ENCODE measurements at places on chromosomes 1 and 21.

DNA sequence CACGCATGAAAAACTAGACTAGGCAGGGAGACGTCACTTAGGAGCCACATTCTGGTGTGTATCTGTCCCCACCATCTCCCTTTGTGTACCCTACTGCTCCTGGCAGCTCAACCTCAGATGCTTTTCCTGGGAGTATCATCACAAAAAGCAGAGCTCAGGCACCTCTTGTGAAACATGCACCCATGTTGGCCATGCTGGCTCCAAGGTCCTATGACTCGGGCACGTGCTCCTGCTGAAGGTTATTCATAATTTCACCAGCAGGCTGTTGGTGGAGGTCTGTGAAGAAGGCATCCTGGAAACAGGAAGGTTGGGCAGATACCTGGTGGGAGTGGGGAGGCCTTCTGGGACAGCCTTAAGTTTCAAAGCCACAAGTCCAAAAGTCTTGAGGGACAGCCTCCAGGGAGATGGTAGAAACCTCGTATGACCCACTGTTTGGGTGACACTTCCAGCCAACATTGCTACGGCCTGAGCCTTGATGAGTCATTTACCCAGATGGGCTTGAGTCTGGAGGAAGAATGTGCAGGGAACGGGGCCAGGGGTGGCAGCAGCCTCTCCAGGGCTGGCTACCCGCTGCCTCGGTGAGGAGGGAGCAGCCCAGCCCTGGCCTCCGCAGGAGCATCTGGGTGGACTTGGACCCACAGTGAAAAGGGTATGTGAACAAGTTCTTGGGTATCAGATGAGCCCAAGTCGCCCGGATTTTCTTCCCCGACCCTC lies 75.8 kb downstream of the PGBD5 start:
- DNase-seq, result no peak

- no peak for DNase-seq
Measured at GRCh38 chr1:198123133-198123532, 33.7 kb upstream of the NEK7 start.

- no peak for DNase-seq
Measured at GRCh38 chr1:87829360-87829759, 500.7 kb downstream of the LMO4 start.

GRCh38 chr1:189496768-189497167 lies 980.9 kb downstream of the BRINP3 start:
- DNase-seq, result no peak

GRCh38 chr21:15870819-15871218 lies 141.0 kb downstream of the USP25 start:
- no peak for DNase-seq
